ENCODE measurements at places on chromosomes 2 and 18.

- DNase-seq = peak; percentile 85
Measured at GRCh38 chr2:234533626-234534025, 36.7 kb upstream of the ARL4C start.

DNA sequence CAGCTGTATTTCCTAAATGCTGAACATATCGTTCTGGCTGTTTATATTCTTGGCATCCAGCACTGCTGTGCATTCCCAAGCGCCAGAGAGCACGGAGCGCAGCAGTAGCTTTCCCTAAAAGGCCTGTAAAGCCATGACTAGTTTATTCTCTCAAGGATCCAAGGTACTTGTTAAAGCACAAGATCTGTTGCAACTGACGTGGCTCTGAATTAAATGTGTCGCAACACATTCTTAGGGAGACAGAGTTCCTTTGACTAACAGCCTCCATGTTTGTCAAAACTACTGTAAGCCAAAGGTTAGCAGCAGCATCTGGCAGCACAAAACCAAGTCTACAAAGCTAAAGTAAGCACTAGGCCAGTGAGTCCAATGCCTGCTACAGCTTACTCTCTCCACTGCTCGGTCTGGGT is 188.6 kb upstream of the FN1 start:
- no peak for DNase-seq

DNA sequence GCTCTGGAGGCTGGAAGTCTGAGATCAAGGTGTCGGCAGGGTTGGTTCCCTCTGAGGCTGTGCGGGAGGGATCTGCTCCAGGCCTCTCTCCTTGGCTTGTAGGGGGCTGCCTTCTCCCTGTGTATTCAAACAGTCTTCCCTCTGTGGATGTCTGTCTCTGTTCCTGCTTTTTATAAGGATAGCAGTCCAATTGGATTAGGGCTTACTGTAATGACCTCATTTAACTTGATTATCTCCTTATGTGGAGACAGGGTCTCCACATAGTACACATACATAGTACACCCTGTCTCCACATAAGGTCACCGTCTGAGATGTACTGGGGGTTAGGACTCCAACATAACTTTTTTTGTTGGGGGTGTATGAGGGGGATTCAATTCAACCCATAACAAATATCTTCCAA is 30.5 kb downstream of the TCF7L1 start:
- DNase-seq = no peak

DNA sequence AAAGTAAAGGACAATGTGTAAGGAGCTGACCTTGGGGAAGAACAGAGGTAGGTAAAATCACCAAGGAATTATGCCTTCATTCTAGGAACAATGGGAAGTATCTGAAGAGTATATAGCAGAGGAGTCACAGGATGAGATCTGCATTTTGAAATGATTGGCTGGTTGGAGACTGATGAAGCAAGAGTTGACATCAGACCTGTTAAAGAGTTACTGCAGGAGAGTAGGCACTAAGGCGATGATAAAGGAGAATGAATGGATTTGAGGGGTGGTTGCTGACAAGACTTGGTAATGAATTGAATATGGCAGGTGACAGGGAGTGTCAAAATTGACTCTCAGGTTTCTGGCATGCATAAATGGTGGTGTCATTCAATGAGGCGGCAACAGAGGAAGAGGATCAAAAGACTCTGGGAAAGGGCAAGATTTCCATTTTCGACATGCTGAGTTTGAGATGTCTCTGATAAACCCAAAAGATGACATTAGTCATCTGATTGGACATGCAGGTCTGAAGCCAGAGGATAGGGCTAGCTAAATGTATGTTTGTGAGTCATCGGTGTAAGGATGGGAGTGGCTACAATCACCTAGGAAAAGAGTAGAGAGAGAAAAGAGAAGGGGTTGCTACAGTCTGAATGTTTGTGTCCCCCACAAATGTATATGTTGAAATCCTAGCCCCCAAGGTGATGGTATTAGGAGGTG is 236.5 kb downstream of the DYM start:
- no peak for DNase-seq

DNA sequence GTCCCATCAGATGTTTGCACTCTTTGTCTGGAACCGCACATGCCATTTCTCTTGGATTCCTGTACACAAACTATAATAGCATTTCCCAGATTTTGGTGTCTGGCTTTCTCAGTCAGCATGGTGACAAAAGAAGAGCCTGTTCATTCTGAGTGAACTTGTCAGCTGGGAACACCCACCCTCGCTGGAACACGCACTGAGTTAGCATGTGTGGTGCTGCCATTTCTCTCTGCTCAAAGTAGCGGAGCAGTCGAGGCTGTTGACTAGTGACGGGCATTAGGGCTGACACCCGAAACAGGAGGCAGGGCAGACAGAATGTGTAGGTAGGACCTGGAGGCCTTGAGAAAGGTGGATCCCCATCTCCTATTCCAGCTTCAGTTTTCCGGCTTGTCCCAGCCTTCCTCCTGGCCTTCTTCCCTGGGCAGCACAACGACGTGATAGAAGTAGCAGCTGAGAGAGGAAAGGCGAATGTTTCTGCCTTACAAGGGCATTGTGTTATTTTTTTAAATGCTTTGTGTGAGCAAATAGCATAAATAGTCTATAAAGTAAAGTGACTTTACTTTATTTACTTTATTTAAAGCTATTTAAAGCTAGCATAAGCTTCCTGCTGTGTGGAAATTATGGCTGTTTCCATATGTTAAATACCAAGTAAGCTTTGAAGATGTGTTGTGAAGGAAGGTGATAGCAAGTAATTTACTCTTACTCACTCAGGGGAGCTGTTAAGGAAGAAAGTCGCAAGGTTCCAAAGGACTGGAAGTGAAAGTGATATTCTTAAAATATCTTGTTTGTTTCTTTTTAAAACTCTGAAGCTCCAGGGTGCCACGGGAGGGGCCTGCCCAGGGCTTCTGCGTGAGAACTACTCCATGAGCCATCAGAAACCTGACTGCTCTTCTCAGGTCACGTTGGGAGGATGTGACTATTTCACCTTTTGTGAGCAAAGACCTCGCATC is 272.6 kb downstream of the NEDD4L start:
- DNase-seq = no peak

DNA sequence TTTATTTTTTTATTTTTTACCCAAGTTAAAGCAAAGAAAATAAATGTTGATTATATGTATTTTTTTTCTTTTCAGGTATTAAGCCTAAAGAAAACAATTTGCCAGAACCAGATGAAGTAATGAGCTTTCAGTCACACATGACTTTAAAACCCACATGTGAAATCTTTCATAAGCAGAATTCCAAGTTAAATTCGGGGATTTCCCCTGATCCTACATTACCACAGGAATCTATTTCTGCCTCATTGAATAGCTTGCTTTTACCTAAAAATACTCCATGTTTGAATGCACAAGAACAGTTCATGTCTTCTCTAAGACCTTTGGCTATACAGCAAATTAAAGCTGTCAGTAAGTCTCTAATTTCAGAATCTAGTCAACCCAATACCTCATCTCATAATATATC is 26.6 kb downstream of the GEN1 start:
- no peak for DNase-seq

- DNase-seq = no peak
Measured at GRCh38 chr2:27956888-27957287, 66.4 kb downstream of the BABAM2 start.

- DNase-seq = no peak
Measured at GRCh38 chr18:66005831-66006588, 255.2 kb downstream of the CDH7 start.

DNA sequence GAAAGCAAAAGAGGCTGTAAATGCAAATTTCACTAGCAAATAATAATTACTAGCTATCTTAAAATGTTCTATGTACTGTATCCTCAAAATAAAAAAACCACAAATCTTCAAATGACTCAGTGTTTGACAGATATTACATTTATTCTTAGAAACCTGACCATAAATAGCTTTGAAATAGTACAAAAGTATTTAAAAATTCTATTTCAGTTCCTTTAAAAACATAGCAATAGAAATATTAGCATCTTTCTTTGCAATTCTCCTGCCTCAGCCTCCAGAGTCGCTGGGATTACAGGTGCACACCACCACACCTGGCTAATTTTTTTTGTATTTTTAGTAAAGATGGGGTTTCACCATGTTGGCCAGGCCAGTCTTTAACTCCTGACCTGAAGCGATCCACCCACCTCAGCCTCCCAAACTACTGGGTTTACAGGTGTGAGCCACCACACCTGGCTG is 50.6 kb downstream of the MSH6 start:
- DNase-seq = no peak

DNA sequence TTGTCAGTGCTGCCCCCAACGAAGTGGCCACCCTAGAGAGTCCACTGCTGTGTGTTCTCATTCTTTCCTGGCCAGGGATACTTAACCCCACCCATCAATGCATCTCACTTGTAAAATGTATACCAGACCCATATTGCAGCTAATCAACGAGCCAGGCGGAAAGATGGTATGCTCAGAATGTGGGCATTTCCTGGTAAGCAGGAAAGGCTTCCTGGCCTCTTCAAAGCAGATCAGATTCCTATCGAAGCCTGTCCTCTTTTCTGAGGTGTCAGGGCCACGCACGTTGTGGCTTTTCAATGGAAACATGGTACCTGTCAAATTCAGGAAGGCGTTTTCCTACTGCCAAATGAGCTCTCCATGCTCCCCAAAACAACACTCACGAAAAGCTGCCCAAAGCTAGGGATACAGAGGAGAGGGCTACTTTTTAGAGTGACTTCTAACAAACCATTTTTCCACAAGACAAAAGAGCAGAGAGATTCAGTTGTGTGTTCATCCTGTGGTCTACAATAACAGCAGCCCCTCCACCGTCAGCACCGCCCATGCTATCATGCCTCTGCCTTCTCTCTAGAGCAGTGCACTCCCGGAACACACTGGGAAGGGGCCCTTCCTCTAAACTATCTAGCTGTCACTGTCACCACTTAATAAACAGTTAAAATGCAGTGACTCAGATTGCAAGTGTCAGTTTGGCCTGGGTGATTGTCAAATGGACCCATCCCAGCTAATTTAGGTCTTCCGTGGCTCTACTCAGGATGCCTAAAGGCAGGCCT is 535.1 kb downstream of the RNF144A start:
- DNase-seq = no peak

DNA sequence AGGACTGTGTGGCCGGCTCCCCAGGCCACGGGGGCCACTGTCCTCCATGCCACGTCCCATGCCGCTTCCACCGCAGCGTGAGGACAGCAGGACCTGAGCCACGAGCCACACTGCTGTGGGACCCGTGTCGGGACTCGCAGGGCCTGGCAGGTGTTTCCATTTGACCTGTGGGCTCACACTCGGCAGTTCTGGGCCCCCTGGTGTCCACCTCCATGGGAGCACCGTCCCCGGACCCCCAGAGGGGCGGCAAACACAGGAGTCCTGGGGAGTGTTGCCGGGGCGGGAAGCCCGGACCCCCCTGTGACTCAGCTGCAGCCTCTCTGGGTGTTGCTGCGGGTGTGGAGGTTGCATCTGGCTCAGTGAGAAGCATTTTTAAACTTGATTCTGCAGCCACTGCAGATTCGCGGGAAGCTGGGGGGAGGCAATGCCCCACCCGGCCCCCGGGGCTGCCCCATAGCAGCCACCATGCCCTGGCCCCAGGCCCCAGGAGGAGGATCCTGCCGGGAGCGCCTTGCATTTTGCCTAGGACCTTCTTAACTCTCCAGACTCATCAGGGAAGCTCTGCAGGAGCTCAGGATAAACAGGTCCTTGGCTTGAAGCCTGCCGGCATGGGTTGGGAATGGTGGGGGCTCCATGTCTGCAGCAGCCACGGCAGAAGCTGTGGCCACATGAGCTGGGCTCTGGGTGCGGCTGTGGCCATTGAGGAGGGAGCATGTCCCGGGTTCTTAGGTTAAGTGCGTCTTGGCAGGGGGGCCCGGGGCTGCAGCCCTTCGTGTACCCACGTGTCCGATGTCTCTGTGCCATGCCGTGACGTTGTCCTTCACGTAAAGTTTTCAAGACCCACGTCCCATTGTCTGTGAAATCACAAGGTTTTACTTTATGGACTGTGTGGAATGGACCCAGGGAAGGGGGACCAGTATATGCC is 30.9 kb downstream of the NFATC1 start:
- no peak for DNase-seq

DNA sequence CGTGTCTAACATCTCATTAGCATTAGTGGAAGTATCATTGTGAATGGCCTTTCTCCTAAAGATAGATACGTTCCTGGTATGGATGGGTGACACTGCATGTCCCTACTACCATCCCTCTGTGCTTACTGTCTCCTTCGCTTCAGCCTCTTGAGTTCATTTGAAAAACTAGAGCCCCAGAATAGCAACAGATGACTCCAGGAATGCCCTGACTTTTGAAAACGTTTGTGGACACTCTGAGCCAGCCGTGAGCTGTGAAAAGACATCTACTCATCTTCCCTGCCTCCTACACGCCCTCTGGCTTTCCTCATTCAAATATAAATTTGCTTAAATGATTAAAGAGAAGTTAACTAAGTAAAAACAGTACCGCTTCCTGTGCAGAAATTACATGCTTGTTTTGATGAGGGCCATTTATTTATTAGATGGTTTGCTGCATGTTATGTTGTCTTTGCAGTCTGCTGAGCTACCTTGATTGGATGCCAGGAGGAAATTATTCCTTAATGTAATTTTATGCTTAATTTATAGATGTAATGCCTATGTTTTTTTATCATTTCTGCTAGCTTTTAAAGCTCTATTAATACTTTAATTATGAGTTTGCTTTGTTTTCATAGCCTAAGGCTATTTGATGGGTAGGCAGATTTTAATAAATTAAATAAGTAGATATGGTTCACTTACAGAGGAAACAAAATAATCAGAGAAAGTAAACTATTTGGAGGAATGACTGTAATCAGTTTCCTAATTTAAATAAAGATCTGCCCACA is 32.1 kb upstream of the MYO3B start:
- no peak for DNase-seq

GRCh38 chr18:22322243-22322691 is 95.4 kb downstream of the CTAGE1 start:
- no peak for DNase-seq

DNA sequence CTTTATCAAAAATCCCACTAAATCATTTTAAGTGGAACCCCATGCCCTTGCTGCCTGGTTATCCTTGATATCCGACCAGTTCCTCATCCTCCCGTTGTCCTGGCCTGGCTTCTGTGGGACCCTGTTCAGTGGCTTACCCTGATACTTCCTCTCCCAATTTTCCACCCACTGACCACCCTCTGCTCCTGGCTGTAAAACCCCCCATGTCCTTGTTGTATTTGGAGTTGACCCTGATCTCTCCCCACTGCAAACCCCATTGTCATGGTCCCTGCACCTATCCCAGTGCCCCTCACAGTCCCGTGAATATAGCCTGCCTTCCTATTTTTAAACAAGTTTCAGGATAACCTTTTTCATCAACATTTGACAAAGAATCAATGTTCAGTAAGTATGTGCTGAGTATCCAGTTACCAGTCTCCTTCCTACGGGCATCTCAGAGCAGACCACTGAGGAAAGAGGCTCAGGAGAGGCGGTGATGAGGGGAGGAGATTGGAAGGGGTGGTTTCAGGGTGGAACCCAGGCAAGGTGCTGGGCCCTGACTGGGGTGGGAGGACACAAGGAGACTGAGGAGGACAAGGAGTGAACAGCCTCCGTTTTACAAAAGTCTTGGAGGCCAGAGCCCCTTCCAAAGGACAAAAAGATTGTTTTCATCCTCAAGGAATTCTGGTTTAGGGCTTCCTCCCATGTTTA is 131.8 kb downstream of the PXDN start:
- DNase-seq = no peak

Measured in NCI-H774 (cell line).